HepG2 (cell line): ENCODE measurements at places on chromosomes 1 and 21.

GRCh38 chr1:6260961-6261614 lies at the start of gene GPR153:
Gene GPR153 (minus strand): TSS chr1:6261098. CDS start chr1:6254905, 6,193 bp downstream.
- DNase-seq: no peak

GRCh38 chr1:160829766-160830165 lies 32.9 kb downstream of the CD244 start:
- DNase-seq: no peak

DNA sequence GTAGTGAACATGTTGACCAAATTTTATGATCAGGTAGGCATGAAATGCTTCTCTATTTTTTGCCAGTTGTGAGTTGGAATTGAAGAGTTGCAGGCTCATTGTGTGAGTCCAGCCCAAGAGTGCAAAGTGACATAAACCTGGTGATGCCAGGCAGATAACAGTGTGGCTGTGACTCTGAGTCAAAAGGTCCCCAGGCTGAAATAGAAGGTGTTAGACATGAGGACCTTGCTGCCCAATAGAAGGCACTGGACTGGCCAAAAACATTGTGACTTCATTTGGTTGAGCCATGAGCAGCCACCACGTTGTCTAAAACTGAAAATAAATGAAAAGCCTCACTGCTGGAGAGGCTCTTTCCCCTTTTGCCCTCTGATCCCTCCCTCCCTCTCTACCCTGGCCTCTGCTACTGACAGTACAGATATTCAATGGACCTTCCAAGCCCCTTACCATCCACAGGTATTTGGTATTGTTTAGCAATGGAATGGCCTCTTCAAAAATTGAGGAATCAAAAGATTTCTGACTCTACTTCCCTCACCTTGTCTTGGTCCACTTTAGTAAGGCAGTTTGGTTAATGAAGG lies 67.8 kb upstream of the ABCD3 start:
- DNase-seq: peak; percentile 31

DNA sequence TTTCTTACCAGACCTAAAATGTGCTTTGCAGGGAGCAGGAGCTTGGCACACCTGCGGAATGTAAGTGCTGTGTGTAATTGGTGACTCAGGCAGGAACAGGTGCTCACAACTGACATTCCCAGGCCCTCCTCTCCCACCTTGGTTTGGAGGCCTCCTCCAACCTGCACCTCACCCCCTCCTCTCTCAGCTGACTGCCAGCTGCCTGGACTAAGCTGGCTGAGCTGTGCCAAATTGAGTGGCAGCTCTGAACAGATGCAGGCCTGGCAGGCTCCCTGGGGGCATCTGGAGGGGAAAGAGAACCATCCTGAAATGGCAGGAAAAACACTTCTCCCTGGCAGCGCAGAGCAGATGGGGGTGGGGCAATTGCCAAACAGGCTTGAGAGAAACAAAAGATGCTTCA lies 91.7 kb upstream of the PGBD5 start:
- no peak for DNase-seq

- DNase-seq: no peak
Observed at GRCh38 chr1:174991473-174991872, 8.3 kb upstream of the CACYBP start.

- no peak for DNase-seq
Observed at GRCh38 chr1:6273380-6273891, 12.5 kb upstream of the GPR153 start.

GRCh38 chr1:89589515-89589914 lies 43.4 kb upstream of the LRRC8C start:
- DNase-seq: no peak

DNA sequence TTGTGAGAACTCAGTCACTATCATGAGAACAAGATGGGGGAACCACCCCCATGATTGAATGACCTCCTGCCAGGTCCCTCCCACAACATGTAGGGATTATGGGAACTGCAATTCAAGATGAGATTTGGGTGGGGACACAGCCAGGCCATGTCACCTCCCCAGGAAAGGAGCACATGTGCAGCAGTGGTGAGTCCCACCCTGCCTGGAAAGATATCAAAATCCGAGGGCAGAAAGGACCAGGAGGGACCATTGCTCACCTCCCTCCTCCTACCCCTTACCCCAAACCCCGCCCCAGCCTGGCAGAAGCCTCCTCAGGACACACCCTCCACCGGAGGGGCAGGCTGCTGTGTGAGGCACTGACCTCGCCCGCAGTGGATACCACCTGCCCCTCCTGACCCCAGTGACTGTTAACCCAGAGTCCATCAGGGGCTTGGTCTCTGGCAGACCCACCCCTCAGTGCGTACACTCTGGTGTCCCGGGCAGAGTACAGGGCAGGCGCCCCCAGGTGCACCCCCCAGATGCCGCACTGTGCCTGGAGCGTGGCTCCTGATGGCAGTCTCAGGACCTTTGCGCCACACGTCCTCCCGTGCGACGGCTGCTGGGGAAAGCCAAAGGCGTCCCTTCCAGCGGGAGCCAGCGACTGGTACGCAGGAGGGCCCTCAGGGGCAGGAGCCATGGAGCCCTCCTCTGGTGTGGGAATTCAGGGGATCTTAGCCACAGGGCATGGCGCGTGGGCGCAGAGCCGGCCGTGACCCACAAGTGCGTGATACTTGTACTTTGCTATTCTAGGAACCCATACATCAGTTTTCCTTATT lies 20.9 kb downstream of the PDXK start:
- DNase-seq: no peak

- no peak for DNase-seq
Observed at GRCh38 chr21:36207577-36208320, 51.1 kb downstream of the DOP1B start.

DNA sequence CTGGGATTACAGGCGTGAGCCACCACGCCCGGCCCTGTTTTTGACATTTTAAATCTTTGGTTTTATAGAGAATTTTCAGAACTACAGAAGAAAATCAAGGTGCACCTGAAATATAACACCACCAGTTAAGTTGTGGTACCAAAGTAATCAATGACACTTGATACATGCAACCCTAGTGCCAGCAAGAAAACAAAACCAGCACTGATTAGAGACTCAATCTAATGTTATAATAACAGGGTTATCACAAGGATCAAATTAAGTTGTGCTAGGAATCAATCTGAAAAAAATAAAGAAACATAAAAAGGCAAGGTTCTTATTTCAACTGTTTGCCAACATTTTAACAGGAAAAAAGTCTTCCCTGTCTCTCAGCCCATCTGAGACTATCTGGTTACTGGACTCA lies 23.8 kb downstream of the TGFBR3 start:
- no peak for DNase-seq

GRCh38 chr1:247164694-247165093 lies 7.1 kb downstream of the ZNF124 start:
- no peak for DNase-seq

- no peak for DNase-seq
Observed at GRCh38 chr21:39924577-39925308, 57.5 kb downstream of the PCP4 start.

DNA sequence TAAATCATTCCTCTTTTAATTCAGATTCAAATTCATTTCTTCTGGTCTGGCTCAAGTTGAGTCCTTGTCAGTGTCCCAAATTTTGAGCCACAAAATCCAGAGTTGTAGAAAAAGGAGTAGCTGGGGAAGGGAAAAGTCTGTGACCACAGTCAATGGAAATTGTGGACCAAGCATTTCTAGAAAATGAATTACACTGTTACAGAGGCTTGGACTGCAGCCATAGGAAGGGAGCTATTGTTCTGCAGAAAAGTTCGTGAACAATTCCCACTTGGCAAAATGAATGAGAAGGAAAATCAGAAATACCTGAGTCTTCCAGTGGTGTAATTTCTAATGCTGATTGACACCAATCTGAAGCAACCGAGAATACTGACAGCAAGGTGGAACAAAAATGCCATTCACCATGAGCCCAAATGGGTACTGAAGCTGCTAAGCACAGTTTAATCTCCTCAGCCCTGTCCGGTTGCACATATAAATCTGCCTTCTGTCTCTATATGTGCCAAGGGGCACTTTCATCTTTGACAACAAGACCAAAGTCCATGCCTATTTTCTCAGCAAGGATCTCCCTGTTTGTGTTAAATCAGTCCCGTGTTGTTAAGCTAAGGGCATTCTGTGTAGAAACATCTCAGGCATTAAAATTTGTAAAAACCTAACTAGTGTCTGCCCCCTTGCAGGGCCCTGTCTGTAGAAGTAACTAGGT lies 51.3 kb downstream of the TEX35 start:
- peak; percentile 70 for DNase-seq

DNA sequence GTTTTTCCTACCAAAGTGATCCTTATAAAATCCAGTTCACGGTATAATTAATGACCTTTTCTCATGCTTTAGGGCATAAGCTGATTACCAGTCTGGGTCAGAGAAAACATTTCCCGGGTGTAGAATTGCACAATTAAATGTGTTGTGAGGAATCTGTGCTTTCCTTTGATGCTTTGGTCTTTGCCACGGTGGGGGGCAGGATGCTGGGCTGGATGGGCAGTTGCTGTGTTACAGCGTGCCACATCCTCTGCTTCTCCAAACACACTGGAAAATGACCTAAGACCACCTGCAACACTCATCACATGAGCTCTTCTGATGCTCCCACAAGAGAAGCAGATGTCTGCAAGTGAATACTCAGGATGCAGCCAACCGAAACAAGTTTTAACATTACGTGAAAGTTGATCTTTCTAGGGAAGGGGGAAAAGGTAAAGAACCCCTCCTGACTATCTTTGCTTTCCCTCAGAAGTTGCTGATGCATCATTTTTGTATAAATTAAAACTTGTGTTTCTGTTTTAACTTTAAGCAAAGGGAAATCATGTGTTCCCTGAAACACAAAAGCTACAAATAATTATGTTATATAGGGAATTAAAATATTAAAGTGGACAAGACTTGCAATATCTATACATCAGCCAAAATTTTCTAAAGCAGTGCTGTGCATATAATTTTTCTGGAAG lies 515.3 kb upstream of the NR5A2 start:
- DNase-seq: no peak

- DNase-seq: no peak
Observed at GRCh38 chr1:168970926-168971659, 135.4 kb upstream of the ATP1B1 start.

- DNase-seq: no peak
Observed at GRCh38 chr1:31848381-31848897, 32.6 kb upstream of the SPOCD1 start.

GRCh38 chr1:58047265-58047858 lies 499.2 kb downstream of the OMA1 start:
- DNase-seq: peak; percentile 6

- DNase-seq: no peak
Observed at GRCh38 chr1:6325482-6325881, 64.6 kb upstream of the GPR153 start.

GRCh38 chr1:66246351-66247269 lies 287.3 kb upstream of the SGIP1 start:
- DNase-seq: no peak

GRCh38 chr1:44485934-44486460 lies 80.9 kb downstream of the RNF220 start:
- no peak for DNase-seq

DNA sequence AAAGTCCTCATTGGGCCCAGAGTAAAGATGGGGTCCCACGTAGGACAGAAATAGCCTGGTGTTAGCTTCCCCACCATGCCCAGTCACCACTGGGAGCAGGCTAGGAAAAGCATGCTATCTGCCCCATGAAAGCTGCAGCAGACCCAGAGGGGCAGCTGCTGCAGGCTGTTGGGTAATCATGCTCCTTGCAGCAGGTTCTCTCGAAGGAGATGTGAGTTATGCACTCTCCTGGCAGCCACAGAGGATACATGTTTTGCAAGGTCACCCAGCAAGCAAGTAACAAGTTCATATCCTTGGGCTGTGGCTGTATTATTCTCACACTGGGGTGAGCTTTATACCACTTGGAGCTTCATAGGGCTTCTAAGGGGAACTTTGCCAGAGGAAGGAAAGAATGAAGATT lies 9.1 kb upstream of the HEYL start:
- DNase-seq: no peak

DNA sequence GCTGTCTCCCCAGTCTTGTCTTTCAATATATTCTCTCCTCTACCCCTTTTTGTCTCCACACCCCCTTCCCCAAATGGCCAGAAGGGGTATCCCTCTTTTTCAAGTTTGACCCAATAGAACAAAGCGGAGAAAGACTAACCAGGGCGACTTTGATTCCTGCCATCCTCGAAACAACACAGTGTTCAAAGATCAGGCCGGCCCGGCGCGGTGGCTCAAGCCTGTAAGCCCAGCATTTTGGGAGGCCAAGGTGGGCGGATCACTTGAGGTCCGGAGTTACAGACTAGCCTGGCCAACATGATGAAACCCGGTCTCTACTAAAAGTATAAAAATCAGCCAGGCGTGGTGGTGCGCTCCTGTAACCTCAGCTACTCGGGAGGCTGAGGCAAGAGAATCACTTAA lies 77.0 kb upstream of the IFNAR2 start:
- DNase-seq: no peak

- no peak for DNase-seq
Observed at GRCh38 chr1:201483373-201483949, 14.5 kb upstream of the PHLDA3 start.

- DNase-seq: no peak
Observed at GRCh38 chr21:35212393-35213127, 163.5 kb upstream of the RUNX1 start.

GRCh38 chr1:25854554-25854953 lies 4.7 kb downstream of the AUNIP start:
- no peak for DNase-seq

DNA sequence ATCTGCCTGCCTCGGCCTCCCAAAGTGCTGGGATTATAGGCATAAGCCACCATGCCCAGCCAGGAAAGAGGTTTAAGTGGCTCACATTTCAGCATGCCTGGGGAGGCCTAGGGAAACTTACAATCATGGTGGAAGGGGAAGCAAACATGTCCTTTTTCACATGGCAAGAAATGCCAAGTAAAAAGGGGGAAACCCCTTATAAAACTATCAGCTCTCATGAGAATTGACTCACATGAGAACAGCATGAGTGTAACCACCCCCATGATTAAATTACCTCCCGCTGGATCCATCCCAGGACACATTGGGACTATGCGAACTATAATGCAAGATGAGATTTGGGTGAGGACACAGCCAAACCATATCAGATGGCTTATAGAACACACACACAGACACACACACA lies 8.8 kb upstream of the KLHL12 start:
- DNase-seq: no peak

DNA sequence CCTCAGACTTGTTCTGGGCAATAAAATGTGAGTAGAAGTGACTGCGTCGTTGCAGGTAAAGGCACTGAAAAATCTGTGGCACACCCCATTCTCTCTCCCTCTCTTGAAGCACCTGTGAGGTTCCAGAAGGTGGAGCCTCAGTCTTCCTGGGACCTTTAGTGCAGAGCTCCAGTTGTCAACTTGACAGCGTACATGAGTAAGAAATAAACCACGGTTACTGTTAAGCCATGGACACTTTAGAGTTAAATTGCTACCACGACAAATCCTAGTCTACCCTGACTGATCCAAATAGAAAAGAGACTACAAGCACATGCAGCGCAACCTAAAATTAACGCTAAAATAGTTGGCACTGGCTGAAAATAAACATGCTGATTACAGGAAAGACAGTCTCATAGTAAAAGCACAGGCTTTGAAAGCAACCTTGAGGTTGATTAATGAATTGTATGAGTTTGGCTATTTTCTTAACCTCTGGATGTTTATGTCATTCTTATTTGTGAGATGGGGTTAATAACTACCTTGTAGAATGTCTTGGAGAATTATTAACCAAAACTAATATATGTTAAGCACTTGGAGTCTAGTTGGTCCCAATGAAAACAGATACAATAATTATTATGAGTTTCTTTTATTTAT lies 93.0 kb upstream of the PLPPR4 start:
- DNase-seq: no peak
